ENCODE measurements at places on chromosomes 11 and 22.

- peak; percentile 11 for DNase-seq
Measured at GRCh38 chr11:117315285-117316196, 515 bp downstream of the BACE1 start.

- DNase-seq: no peak
Measured at GRCh38 chr11:124085997-124086846, 29.0 kb upstream of the VWA5A start.

DNA sequence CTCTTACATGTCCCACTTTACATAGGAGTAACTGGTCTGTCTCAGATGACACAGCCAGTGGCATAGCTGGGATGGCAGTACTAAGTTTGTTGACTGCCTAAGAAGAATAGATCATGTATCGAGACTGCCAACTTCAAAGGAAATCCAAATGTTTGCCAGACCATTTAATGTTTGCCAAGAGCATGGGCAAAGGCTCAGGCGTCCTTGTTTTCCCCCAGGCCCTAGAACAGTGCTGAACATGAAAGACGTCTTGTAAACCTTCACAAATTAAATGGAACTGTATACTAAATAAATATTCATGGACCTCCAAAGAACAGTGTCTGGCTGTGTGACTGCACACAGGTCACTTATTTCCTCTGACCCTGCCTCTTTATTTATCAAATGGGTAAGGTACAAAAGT is 234.7 kb upstream of the CCDC90B start:
- no peak for DNase-seq

DNA sequence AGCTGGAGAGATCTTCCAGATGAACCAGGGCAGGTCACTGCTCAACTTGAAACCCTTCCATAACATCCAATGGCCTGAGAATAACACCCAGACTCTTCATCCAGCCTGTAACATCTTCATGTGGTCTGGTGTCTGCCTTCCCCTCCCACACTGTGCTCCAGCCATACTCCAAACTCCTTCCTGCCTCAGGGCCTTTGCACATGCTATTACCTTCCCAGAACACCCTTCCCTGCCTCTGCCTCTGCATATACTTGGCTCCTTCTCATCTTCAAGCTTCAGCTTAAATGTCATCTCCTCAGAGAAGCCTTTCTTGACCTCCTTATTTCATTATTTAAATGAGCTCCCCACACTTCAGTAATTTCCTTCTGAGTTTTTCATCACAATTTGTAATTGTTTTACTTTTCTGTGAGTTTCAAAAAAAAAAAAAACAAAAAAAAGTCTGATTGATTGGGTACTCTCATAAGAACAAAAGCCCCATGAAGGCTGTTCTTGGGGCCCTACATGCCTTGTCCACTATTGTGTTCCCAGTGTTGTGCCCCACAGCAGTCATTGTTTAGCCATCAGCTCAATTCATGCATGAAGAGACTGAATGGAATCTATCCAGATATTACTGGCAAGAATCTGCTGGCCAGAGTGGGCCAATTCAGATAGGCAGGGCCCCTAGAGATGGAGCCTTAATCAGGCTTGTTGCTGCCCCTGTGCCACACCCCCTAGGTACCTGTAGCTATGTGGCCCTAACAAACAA is 22.1 kb downstream of the LMO1 start:
- no peak for DNase-seq

- no peak for DNase-seq
Measured at GRCh38 chr11:46049325-46049897, 71.8 kb downstream of the PHF21A start.

- DNase-seq: no peak
Measured at GRCh38 chr11:120219232-120219937, 8.6 kb downstream of the OAF start.

DNA sequence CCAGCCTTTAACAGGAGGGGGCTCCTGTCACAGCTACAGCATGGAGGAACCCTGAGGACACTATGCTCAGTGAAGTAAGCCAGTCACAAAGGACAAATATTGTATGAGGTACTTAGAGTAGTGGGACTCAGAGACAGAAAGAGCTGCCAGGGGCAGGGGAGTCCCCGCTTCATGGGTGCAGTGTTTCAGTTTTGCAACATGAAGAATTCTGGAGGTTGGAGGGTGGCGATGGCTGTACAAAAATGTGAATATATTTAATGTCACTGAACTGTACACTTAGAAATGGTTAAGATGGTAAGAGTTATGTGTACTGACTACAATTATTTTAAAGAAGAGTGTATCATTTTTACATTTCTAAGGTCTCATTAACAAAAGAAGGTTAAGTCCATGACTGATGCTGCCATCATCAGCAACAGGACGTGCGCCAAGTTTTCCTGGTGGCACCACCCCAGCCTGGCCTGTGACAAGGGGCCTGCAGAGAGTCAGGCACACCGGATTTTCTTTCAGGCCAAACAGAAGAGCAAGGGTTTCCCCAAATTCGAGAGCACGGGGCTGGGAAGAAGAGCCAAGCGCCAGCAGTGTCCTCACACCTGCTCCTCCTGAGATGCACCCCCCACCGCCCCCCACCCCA is 22.1 kb downstream of the YPEL1 start:
- no peak for DNase-seq

DNA sequence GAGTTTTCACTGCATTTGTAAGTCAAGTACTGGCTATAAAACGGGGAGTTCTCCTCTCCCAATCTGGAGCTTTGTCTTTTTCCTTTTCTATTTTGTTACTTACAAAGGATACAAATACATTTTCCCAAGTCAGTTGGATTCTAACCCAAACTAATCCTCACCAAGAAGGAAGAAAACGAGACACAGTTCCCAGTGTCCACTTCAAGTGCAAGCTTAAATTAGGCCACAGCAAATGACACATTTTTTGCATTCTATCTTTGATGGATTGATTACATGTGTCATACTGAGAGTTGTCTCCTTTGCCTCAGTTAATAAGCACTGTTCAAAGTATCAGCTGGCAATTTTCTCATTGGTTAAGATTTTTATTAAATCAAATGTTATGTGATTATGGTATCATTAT is 296.7 kb upstream of the ANO5 start:
- DNase-seq: no peak

DNA sequence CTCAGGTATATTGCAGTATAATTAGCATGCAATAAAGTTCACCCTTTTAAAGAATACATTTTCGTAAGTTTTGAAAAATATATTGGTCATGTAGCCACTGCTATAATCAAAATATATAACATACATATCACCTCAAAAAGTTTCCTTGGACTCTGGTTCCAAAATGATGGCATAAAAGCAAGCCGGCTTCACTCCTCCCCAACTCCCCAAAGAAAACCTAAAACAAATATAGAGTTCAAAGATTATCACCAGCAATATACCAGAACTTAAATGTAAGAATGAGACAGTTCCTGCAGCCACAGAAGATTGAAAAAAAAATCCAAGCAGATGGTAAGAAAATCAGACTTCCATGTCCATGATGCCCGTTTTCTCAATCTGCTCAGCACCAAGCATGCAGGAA is 104.3 kb downstream of the APIP start:
- DNase-seq: no peak

DNA sequence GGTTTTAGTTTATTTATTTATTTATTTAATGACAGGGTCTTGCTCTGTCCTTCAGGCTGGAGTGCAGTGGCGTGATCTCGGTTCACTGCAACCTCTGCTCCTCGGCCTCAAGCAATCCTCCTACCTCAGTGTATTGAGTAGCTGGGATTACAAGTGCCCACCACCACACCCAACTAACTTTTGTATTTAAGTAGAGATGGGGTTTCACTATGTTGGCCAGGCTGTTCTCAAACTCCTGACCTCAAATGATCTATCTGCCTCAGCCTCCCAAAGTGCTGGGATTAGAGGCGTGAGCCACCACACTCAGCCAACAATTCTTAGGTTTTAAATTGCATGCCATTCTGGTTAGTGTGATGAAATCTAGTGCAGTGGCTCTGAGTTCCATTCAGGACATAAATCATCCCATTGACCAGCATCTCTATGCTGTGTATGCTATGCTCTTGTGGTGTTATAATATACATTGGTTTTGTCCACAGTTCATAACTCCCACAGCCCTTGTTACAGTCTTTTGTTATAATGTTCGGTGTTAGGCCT is 28.5 kb downstream of the ZNF280B start:
- DNase-seq: no peak

GRCh38 chr11:10990160-10990559 is 132.3 kb upstream of the ZBED5 start:
- no peak for DNase-seq

DNA sequence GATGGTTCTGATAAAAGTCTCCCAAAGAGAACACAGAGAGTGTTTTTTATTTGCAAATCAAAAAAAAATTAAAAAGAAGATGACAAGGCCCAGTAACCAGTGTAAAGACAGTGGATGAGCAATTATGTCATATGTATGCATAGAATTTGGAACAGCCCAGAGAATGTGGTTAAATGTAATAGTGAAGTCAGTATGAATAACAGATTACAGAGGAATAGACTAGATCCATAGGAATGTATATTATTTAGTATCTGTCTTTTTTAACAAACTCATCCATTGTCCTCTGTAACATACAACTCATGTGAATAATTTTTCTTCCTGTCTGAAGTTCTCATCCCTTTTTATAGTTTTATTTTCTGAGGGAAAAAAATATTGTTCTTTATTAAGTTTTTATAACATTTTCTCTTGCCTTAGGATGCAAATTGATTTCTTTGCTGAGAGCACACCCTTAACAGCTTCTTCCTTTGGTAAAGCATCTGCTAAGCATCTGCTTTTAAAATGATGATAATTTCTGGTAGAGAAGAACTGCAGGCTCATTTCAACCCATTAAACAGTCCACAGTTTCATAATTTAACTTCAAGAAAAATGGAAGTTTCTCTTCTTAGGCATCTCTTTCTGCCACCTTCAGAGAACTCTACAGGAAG is 266.5 kb upstream of the MTNR1B start:
- no peak for DNase-seq

- no peak for DNase-seq
Measured at GRCh38 chr11:57972013-57972367, 51.7 kb upstream of the OR9Q1 start.

DNA sequence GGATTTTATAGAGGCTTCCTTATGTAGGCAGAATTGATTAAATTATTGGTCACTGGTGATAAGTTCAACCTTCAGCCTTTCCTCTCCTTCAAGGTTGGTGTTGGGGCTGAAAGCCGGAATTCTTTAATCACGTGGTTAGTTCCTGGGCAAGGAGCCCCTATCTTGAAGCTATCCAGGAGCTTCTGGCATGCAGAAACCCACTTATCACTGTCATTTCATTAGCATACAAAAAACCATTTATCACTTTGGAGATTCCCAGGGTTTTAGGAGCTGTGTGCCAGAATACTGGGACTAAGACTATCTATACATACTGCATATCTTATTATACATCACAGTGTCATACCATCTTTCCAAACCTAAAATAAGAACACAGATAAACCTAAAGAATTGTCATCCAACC is 18.5 kb upstream of the MED17 start:
- no peak for DNase-seq
